Activated CD8-positive, alpha-beta T cell treated with anti-CD3 and anti-CD28 coated beads for 36 hours (primary cell): ENCODE measurements at places on chromosomes 5 and 9. TPM values are rescaled to one million over a fixed set of nuclear protein-coding genes. Genes with fewer than 3 reads are reported as not detected.

DNA sequence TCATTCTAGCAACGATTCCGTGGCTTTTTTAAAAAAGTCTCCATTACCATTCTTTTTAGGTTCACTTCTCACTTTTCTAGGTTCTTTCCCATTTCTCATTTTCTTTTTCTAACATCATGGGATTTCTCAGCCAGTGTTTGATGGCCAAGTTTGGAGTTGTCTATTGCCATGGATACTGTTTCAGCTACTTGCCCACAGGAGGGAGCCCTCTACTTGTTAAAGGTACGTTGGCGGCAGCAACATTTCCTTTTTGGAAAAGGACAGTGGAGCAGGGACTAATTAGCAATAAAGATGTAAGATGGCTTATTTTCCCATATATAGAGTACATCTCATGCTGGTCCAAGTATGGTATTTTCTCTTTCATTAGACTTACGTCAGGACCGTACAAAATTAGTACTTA, 2257.5 kb upstream of the C9orf72 start:
- H3K36me3 ChIP-seq, result no peaks in the 10 kb centered on the region
- no peak overlapping the region for H3K4me3 ChIP-seq
- H3K4me1 ChIP-seq, result no peaks in the 10 kb centered on the region
- no peak overlapping the region for H3K27ac ChIP-seq
- H3K27me3 ChIP-seq, result no peaks in the 10 kb centered on the region

Gene TMEM161B
- 21.5 TPM for total RNA-seq

- H3K4me3 ChIP-seq, result no peak overlapping the region
- no peak for DNase-seq
- no peaks in the 10 kb centered on the region for H3K27me3 ChIP-seq
- no peaks in the 10 kb centered on the region for H3K36me3 ChIP-seq
Measured at GRCh38 chr5:119808474-119808873, 179.1 kb downstream of the FAM170A start.

GRCh38 chr5:165805756-165806155, 2300.3 kb downstream of the MAT2B start:
- no peak for DNase-seq
- H3K4me1 ChIP-seq, result no peaks in the 10 kb centered on the region
- H3K4me3 ChIP-seq, result no peak overlapping the region
- no peak overlapping the region for H3K27ac ChIP-seq
- H3K36me3 ChIP-seq, result no peaks in the 10 kb centered on the region
- no peaks in the 10 kb centered on the region for H3K27me3 ChIP-seq

DNA sequence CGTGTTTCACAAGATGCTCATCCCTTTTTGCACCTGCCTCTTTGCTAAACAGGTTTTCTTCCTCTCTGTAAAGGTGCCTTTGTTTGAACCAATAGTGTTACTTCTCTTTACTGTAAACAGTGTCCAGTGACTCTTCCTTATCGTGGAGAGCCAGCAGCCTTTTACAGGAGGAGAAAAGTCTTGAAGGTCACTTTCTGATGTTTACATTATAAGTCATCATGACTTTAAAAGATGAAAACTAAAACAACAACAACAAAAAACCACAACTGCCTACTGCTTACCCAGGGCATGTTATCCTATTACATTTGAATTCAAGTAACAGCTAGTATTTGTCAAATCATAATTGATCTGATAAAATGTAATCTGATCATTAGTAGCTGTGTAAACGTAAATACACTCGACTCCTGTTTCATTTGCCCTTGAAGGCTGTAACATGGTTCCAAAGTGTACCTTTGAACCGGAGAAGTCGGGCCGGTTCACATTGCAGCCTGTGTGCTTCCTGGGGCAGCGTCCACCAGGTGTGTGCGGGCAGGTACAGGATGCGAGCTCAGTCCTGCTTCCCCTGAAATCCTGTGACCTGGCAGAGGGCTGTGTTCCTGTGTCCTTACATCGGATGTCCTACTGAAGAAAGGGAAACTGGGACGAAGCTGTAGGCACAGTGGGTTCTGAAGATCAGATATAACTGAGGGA, 118.1 kb downstream of the C9orf152 start:
- peaks cover 3% of the 10 kb centered on the region for H3K27me3 ChIP-seq
- H3K4me1 ChIP-seq, result no peaks in the 10 kb centered on the region
- no peak overlapping the region for H3K4me3 ChIP-seq

Gene GM2A
- 13.7 TPM for total RNA-seq

Gene IFNA16
- not detected for total RNA-seq

GRCh38 chr5:93161661-93162654, 419.1 kb downstream of the NR2F1-AS1 start:
- no peaks in the 10 kb centered on the region for H3K27me3 ChIP-seq
- no peak overlapping the region for H3K27ac ChIP-seq
- H3K4me3 ChIP-seq, result no peak overlapping the region
- H3K4me1 ChIP-seq, result no peaks in the 10 kb centered on the region
- no peaks in the 10 kb centered on the region for H3K36me3 ChIP-seq
- DNase-seq, result no peak

GRCh38 chr9:27784847-27785713, 211.8 kb upstream of the C9orf72 start:
- peaks cover 11% of the 10 kb centered on the region for H3K4me1 ChIP-seq
- H3K27ac ChIP-seq, result peak overlapping the region; percentile 40
- H3K36me3 ChIP-seq, result no peaks in the 10 kb centered on the region
- H3K27me3 ChIP-seq, result peaks cover 16% of the 10 kb centered on the region

Gene RNF224
- total RNA-seq, result not detected

GRCh38 chr5:77101298-77101697, 14.2 kb upstream of the ZBED3 start:
- no peaks in the 10 kb centered on the region for H3K27me3 ChIP-seq
- no peak overlapping the region for H3K4me3 ChIP-seq

Gene SPRY4
- total RNA-seq, result 0.90 TPM

GRCh38 chr9:131584858-131585257, 39.5 kb downstream of the PRRT1B start:
- H3K4me3 ChIP-seq, result no peak overlapping the region
- H3K27me3 ChIP-seq, result no peaks in the 10 kb centered on the region
- peaks cover 27% of the 10 kb centered on the region for H3K36me3 ChIP-seq

GRCh38 chr9:38063363-38063707, 5.7 kb downstream of the SHB start:
- H3K4me3 ChIP-seq, result no peak overlapping the region
- H3K27me3 ChIP-seq, result peaks cover 4% of the 10 kb centered on the region
- DNase-seq, result no peak
- H3K36me3 ChIP-seq, result no peaks in the 10 kb centered on the region

DNA sequence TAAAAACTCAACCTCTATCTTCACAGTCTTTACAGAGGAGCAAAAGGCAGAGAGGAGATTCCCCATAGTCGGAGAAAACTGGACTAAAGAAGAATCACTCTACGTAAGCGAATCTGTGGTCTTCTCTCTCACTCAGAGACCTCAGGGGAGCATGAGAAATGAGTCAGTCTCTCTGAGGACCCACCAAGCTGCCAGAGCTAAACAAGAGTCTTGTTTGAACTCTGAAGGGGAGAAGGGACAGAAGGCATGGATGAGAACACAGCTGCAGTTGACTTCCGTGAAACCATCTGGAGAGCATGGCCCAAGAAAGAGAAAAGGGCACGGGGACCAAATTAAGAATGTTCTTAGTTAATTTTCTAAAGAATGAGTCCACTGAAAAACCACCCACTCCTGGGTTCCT, 12.8 kb upstream of the MAN2A1 start:
- peaks cover 8% of the 10 kb centered on the region for H3K27me3 ChIP-seq
- H3K4me1 ChIP-seq, result no peaks in the 10 kb centered on the region
- H3K36me3 ChIP-seq, result no peaks in the 10 kb centered on the region
- H3K27ac ChIP-seq, result no peak overlapping the region
- DNase-seq, result no peak
- no peak overlapping the region for H3K4me3 ChIP-seq

Gene HSPB3
- total RNA-seq, result not detected

Gene KCNIP1
- not detected for total RNA-seq

DNA sequence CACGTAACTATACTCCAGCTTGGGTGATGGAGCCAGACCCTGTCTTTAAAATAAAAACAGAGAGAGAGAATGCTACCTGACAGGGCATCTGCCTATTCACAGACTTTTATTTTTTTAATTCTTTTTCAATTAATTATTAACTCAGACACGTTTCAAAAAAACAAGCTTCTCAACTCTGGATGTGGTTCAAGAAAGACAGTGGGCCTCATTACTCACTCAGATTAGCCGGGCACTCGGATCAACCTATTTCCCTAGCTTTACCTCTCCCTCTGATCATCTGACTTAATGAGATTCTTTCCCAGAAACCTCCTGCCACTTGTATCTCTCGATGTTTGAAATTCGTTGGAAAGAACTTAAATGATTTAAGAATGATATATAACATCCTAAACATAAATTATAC, 134.1 kb downstream of the TRPM6 start:
- no peak for DNase-seq
- no peaks in the 10 kb centered on the region for H3K4me1 ChIP-seq
- no peaks in the 10 kb centered on the region for H3K36me3 ChIP-seq
- H3K27me3 ChIP-seq, result peaks cover 7% of the 10 kb centered on the region
- no peak overlapping the region for H3K4me3 ChIP-seq

DNA sequence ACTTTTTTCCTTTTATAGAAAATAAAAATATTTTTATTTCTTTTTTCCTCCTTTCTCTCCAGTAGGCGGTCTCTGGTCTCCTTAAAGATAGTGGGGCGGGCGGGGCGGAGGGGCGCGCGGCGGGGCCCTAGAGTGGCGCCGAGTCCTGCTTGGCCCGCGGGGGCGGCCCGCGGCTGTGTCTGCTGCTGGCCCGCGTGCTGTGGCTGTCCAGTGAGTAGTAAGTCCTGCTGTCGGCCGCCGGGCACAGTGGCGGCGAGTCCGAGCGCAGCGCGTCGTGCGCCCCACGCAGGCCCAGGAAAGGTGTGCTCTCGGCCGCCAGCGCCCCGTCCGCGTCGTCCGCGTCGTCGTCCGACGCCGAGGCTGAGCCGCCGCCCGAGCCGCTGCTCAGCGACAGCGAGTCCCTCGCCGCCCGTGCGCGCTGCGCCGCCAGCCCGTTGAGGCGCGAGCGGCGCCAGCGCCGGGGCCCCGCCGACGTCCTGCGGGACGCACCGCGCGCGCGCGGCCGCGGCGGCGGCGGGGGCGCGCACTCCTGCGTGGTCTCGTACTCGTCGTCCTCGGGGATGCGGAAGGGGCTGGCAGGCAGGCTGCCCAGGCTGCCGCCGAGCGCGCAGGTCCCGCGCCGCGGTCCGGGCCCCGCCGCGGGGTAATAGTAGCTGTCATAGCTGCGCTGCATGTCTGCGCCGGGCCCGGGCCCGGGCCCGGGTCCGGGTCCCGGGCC, 52.3 kb downstream of the PSD2 start:
- H3K36me3 ChIP-seq, result no peaks in the 10 kb centered on the region
- H3K4me3 ChIP-seq, result peak overlapping the region; percentile 70
- H3K27ac ChIP-seq, result no peak overlapping the region
- H3K27me3 ChIP-seq, result peaks cover 12% of the 10 kb centered on the region

- H3K4me3 ChIP-seq, result no peak overlapping the region
- no peaks in the 10 kb centered on the region for H3K4me1 ChIP-seq
- DNase-seq, result no peak
Measured at GRCh38 chr9:18544456-18544855, 70.5 kb downstream of the ADAMTSL1 start.

Gene PRUNE2
- 0.72 TPM for total RNA-seq

GRCh38 chr9:129979071-129979745, 63.8 kb downstream of the FNBP1 start:
- H3K4me1 ChIP-seq, result peaks cover 35% of the 10 kb centered on the region
- no peaks in the 10 kb centered on the region for H3K27me3 ChIP-seq
- H3K4me3 ChIP-seq, result no peak overlapping the region
- H3K36me3 ChIP-seq, result peaks cover 63% of the 10 kb centered on the region

Gene TAS2R1
- total RNA-seq, result not detected

DNA sequence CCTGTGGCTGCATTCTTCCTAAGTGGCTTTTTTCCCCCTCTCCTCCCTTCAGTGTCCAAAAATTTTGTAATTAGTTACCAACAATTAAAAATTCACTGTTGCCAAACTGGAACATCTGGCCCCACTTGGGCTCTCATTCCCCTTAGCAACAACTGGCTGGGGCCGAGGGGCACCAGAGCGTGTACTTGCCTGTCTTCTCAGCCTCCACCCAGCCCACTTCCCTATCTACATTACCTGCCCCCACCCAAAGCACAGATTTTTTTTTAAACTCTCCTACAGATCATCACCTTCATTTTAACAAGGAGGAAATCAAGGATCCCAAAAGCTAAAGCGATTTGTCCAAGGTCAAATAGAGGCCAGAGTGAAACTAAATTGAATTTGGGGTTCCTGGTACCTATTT, 278.8 kb downstream of the EBF1 start:
- peak overlapping the region; percentile 74 for H3K27ac ChIP-seq
- H3K4me1 ChIP-seq, result peaks cover 28% of the 10 kb centered on the region
- DNase-seq, result no peak

- no peak overlapping the region for H3K27ac ChIP-seq
- no peaks in the 10 kb centered on the region for H3K4me1 ChIP-seq
- H3K36me3 ChIP-seq, result no peaks in the 10 kb centered on the region
- no peak for DNase-seq
- H3K27me3 ChIP-seq, result no peaks in the 10 kb centered on the region
- H3K4me3 ChIP-seq, result no peak overlapping the region
Measured at GRCh38 chr5:89418407-89419085, 535.6 kb upstream of the MEF2C start.

Gene MARCHF11
- total RNA-seq, result not detected

Gene SV2C
- not detected for total RNA-seq

DNA sequence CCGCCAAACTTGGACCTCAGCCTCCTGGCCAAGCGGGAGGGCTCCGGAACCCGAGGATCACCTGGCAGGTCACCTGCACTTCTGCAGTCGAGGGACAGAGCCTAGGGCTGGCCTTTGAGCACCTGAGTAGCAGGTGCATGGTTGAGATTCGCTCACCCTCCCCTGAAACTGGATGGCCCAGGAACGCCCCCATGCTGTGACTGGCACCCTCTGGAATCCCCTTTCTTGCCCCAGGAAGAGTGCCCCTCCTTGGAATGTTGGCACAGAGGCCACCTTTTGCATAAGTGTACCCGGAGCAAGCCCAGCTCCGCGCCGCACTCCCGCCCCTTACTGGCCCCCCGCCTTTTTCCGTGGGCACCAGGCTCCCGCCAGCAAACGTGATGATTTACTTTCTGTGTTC, 112.5 kb upstream of the IER5L start:
- no peak overlapping the region for H3K4me3 ChIP-seq
- H3K27me3 ChIP-seq, result no peaks in the 10 kb centered on the region
- peaks cover 3% of the 10 kb centered on the region for H3K4me1 ChIP-seq
- H3K36me3 ChIP-seq, result no peaks in the 10 kb centered on the region
- H3K27ac ChIP-seq, result no peak overlapping the region

GRCh38 chr9:95993337-95993736, 117.8 kb downstream of the ERCC6L2 start:
- H3K27me3 ChIP-seq, result no peaks in the 10 kb centered on the region
- H3K4me1 ChIP-seq, result peaks cover 31% of the 10 kb centered on the region

Gene GRXCR2
- total RNA-seq, result not detected

DNA sequence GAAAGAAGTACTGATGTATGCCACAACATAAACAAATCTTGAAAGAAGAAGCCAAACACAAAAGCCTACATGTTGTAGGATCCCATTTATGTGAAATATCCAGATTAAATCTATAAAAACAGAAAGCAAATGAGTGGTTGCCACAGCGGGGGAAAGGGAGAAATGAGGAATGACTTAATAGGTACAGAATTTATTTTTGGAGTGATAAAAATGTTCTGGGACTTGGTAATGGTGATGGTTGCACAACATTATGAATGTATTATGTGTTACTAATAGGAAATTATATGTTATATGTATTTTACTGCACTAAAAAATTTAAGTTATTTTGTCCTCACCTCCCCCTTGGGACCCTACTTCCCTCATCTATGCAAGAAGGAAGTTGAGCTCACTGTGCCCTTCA, 16.4 kb upstream of the TTC1 start:
- H3K4me3 ChIP-seq, result no peak overlapping the region
- DNase-seq, result no peak
- H3K4me1 ChIP-seq, result peaks cover 3% of the 10 kb centered on the region
- H3K27ac ChIP-seq, result no peak overlapping the region

- no peaks in the 10 kb centered on the region for H3K4me1 ChIP-seq
- H3K27ac ChIP-seq, result no peak overlapping the region
Measured at GRCh38 chr9:130624154-130624553, 40.2 kb upstream of the PRDM12 start.
